ENCODE measurements at places on chromosomes 4 and X. TPM values are rescaled to one million over a fixed set of nuclear protein-coding genes. Genes with fewer than 3 reads are reported as not detected.

Gene MAMLD1
- not detected for total RNA-seq

GRCh38 chr4:127149086-127149485, 483.7 kb upstream of the INTU start:
- DNase-seq = no peak

DNA sequence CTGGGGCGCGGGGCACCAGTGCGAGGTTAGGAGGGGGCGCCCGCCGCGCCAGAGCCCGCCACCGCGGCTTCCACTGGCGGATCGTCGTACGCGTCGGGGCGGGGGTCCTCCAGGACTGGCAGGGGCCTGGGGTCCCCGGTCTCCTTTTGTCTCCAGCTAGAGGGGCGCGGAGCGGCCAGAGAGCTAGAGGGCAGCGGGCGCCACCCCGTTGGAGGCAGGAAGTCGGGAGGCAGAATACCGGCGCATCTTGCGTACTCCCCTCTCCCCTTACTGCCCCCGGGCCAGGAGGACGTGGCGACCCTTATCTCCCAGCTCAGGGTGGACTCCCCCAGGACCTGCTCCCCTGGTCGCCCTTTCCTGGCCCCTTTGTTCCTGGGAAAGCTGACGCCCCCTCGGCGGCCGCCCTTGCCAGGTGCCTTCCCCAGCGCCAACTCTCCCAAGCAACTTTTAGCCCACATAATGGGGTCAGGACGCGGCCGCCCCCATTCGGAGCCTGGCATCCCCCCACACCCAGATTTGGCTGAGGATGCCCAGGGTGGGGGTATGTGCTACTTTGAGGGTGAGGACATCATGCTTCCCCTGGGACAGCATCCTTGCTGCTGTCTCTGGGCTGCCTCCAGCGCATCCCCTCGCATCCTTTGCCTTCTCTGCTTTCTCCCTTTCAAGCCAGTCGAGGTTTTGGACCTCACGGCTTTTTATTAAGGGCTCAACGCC, 933 bp downstream of the CNKSR2 start:
- peak; percentile 13 for DNase-seq

Gene SSX4
- total RNA-seq = not detected

GRCh38 chr4:14768449-14768848, 233.8 kb upstream of the CPEB2 start:
- no peak for DNase-seq

DNA sequence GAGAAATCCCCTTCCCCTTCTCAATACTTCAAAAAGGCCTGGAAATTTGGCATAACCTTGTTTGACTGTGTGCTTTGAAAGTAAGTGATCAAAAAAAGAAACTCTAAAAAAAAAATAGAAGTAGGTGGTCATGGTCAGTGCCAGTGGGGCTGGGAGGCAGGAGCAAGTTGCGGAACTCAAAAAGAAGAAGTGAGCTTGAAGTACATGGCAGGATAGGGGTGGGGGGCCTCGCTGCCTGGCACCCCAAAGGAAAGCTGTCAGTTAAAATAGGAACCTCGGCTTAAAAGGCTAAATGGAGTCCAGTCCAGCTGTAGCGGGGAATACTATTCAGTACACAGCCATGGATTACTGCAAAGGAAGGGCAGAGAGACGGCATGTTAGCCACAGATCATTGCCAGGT, 12.2 kb upstream of the NKRF start:
- no peak for DNase-seq

GRCh38 chrX:106931831-106932491, 11.8 kb downstream of the CLDN2 start:
- DNase-seq = no peak

DNA sequence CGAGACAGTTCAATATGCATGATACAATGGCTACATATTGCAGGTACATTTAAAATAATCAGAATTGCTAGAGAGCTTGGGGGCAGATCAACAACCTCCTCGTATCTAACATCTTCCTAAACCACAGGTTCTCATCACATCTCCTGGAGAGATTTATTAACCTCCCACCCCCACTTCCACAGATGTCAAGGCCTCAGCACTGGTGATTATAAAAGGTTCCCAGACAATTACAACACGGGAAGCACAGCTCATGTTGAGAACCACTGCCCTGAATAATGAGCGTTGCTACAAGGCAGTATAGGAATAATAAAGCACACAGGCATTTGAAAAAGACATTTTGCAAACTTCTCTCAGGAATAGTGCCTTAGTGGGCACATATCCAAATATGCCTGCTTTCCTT, 42.8 kb downstream of the ELOVL6 start:
- no peak for DNase-seq

Gene ERCC6L
- total RNA-seq = 1.7 TPM

DNA sequence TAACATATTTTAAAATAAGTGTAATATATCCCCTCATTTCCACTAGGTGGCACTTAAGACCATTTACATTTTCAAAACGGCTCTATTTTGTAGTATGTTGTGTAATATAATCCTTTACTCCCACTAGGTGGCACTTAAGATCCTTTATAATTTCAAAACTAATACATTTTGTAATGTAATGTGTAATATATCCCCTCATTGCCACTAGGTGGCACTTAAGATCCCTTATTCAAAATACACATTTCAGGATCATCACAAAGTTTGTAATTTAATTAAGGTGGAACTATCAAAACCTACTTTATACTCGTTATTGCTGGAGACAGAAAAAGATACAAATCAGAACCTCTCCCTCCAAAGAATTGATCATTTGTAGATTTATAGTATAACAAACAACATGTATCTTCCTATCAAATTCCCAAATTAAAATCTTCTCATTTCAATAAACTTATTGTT, 132.5 kb downstream of the ARHGAP6 start:
- DNase-seq = no peak

Gene TMEM31
- not detected for total RNA-seq

GRCh38 chr4:86481440-86481839, 112.7 kb upstream of the PTPN13 start:
- DNase-seq = no peak

GRCh38 chr4:188444500-188444899, 305.3 kb downstream of the TRIML1 start:
- no peak for DNase-seq

DNA sequence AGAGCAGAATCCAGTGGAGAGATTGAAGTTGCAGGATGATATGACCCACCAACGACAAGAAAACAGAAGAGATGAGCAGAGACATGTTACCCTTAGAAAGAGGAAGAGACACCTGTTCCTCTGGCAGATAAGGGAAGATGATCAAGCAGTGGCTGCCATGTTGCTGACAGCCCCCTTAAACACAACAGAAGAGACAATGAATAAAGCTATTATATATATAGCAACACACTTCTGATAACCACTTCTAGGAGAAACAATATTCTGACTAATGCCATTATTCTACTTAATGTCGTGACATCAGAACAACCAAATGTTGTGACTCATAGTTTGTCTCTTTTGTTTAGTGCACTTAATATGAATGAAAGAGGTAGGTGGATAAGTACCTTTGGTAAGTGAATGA, 44.9 kb downstream of the SH3RF1 start:
- no peak for DNase-seq

Gene MBNL3
- 27.0 TPM for total RNA-seq
